ENCODE measurements at places on chromosomes 5 and 9.

DNA sequence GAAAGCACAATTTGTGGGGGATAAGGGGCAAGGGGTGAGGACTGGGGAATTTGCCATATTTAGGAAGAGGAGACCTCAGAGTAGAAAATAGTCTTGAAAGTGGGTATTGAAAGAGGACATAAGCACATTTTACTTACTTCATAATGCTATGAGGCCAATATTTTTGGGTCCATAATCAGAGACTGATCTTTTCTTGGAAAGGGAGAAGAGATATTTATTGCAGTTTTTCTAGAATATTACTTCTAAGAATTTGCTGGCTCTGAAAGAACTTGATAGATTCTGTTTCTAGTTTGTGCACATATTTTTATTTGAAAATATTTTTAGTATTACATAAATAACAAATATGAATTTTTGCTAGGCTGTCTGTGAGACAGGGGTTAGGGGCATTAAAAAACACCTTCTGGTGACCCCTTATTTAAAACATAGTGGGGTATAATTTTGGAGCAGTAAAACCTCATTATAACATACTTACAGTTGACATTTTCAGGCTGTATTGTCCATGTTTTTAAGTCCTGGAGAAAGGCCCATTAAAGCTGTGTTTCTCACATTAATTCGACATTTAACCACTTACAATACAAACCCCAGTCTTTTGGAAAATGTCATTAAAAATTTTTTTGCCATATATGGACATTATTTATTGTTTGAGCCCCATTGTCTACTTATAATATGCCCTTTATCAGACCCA, 118.9 kb upstream of the NFIB start:
- DNase-seq = no peak

DNA sequence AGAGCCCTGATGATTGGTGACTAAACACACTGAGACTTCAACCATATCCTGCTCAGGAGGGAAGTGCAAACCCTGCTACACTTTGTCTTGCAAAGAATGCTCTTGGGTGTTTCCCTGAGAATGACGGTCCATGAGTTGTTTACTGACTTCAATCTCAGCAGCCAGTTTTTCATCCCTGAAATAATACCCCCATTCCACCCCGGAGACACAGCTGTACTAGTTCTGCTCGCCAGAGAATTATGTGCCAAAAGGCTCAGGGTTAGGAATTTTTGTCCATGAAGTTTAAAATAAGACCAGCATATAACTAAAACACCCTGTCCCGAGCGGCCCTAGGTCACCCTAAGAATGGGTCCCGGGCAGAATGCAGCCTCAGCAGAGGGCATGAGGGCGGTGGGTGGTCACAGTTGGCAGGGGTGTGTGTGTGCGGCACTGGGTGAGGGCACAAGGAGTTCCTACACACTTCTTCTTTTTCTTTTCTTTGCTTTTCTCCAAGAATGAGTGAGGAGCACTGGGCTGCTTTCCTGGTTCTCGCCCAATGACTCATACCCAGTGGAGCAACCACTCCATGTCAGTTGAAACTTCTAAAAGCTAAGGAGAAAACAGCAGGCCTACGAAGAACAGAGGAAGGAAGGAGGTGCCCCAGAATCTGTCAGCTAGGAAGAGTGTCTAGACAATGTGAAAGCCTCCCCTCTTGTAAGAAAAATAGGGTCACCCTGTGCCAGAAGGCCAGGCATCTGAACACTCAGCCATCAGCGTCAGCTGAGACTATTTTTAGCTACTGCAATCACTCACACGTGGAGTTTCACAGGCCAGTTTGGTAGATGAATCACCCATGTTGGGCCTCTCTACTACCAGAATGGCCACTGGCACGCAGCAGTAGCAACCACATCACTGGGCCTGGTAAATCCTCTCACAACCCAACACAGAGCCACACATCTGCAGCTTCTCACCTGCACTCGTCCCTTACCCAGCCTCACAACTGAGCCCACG, 105.9 kb downstream of the DPYSL3 start:
- DNase-seq = no peak

DNA sequence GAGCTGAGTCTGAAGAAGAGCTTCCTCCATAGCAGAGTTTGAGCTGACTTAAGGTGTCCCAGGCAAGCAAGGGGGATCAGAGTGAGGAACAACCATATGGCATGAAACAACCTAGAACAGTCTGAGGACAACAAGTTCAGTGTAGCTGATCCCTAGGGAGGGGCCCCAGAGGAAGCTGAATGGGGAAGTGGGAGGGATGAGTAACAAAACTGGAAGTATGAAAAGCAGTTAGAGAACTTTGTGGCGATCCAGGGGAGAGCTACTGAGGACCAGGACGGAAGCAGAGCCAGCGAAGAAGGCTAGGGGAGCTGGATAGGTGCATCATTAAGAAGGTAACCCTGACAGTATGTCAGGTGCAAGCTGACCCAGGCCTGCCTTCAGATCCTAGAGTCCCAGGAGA, 580.8 kb downstream of the BNC2 start:
- DNase-seq = no peak

GRCh38 chr5:94157704-94158539, 416.5 kb upstream of the POU5F2 start:
- no peak for DNase-seq

DNA sequence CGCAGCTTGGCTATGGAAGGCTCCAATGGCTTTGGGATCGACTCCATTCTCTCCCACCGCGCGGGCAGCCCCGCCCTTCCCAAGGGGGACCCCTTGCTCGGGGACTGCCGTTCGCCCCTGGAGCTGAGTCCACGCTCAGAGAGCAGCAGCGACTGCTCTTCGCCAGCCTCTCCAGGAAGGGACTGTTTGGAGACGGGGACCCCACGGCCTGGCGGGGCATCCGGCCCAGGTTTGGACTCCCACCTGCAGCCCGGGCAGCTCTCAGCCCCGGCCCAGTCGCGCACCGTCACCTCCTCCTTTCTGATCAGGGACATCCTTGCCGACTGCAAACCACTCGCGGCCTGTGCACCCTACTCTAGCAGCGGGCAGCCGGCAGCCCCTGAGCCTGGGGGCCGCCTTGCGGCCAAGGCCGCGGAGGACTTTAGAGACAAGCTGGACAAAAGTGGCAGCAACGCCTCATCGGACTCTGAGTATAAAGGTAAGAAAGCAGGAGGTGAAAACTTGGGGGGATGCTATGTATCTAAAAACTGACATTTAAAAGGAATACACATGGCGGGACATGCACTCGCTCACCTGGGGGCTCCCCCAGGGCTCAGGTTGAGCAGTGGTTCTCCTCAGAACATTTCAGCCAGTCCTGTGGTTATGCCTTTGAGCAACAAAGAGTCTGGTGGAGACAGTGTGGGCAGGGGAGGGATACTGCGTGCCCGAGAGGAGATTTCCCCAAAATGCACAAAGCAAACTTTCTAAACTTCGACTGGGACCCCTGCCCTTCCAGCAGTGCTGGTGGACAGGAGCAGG, 579 bp downstream of the BARHL1 start:
- no peak for DNase-seq

DNA sequence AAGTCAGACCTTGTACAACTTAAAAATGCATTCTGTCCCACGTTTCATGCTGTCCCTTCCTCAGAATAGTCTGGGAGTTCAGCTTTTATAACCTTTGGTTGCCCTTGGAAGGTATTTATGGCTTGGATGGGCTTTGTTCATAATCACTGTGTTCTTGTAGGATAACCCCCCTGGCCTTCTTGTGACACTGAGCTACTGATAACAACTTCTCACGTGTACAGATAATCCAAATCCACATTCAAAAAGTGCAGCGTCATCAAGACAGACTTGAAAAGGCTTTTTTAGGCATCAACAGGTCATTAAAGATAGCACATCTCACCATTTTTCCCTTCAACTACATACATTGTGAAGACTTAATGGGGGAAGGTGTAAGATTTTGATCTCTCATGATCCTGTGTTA, 42.0 kb downstream of the SLC1A3 start:
- DNase-seq = no peak

- DNase-seq = no peak
Measured at GRCh38 chr9:22103685-22104575, 94.8 kb upstream of the CDKN2B start.

DNA sequence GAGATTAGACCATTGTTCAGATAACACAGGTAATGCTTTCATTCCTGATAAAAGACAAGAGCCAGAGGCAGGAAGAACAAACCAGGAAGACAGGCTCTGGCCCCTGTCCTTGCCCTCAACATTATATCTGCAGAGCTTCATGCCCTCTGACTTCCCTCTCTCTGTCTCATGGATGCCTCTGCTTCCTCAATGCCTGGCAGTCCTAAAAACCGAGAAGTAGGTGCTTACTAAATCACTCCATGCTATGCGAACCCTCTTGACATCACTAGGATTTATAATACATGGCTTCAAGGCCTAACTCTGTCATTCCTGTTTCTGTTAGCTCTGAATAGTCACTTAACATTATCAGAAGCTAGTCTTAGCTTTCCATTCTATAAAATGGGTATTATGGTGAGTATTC, 117.8 kb downstream of the TLR4 start:
- no peak for DNase-seq

DNA sequence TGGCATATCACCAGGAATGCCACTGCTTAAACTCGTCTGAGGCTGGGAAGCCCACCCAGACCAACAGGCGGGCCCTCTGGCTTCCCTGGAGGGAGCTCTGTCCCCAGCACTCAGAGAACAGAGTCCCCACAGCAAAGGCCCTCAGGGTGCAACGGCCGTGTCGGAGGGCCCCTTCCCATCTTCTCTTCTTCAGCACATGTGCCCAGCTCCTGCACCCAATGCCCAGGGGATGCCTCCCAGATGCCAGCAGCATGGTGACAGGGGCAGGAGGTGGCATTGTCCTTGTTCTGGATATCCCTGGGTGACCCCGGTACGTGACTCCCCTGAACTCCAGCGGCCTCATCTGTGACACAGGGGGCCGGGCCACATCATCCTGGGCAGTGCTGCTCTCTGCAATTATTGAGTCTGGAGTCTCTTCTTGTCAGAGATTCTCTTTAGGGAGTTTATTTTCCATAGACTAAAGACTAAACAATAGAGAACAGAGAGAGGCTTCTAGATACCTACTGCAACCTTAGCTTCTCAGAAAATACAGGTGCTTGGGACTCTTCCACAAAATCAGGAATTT, 13.6 kb upstream of the OLFM1 start:
- no peak for DNase-seq

GRCh38 chr5:71925608-71926091, 181.6 kb upstream of the MAP1B start:
- DNase-seq = no peak

GRCh38 chr9:72743836-72744235, 209.0 kb downstream of the ALDH1A1 start:
- no peak for DNase-seq

- no peak for DNase-seq
Measured at GRCh38 chr5:137735555-137736284, at the start of gene KLHL3. KLHL3 (minus strand) TSS chr5:137736089; CDS start chr5:137735646, 443 bp downstream.

DNA sequence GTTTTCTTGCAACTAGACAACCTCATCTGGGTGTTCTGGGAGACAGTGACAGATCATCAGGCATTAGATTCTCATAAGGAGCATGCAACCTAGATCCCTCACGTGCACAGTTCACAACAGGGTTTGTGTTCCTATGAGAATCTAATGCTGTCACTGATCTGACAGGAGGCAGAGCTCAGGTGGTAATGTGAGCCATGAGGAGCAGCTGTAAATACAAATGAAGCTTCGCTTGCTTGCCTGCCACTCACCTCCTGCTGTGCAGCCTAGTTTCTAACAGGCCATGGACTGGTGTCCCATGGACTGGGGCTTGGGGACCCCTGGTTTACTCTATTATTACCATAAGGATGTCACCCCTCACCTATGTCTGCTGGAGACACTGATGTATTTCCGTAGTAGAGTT, 166.8 kb downstream of the PSAT1 start:
- DNase-seq = no peak

DNA sequence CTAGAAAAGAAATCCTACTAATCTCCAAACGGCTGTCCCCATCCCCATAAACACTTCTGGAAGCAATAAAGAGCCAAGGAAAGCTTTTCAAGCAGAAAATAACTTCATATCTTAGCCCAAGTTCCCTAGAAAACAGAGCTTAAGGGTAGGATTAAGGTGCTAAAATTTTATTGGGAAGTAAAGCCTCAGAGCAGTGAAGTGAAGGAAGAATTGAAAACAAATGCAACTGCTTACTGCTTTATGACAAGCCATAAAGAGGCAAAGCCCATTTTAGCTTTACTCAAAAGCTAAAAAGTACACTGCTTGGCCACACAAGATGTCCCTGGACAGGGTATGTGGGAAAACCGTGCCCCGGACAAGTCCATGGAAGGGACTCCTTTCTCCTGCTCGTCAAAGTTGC, 59.7 kb downstream of the APTX start:
- DNase-seq = no peak

GRCh38 chr9:122109035-122109813, 16.1 kb upstream of the TTLL11 start:
- DNase-seq = no peak

DNA sequence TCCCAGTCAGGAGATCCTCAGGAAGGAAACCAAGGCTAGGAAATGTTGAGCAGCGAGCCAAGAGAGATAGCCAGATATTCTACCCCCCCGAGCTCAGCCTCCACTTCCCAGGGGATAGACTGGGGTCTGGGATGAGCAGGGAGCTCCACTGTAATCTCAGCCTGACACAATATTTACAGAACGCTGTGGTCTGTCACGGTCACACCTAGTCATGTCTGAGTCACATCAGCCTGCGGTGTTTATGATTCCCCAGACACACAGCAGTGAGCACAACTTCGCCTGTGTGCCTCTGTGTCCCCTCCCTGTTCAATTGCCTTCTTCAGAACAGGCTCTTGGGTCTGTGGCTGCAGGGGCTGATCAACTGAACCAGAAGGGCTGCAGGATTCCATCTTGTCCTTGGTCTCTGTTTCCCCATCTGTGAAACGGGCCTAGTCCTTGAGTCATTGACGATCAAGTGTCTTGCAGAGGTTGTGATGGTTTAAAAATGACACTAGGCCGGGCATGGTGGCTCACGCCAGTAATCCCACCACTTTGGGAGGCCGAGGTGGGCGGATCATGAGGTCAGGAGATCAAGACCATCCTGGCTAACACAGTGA, 8.6 kb upstream of the PRRX2 start:
- no peak for DNase-seq

- no peak for DNase-seq
Measured at GRCh38 chr5:129063483-129064113, 31.0 kb upstream of the ISOC1 start.

GRCh38 chr9:113474360-113475028, 11.0 kb downstream of the RGS3 start:
- DNase-seq = no peak

DNA sequence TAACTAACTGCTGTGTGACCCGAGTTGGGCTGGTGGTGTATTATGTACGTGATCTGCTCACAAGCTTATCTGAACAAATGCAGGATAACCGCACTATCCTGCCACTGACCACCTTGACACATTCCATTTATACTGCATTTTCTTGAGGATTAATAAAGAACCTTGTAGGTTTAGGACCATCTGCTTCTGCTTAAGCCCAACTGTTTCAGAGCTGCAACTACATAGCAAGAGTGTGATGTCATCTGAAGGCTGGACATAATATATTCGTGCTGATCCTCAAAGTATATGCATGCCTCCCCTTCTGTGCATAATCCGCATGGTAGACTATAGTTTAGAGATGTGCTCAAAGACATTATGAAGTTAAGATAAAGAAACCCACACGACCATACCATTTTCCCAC, 435.9 kb downstream of the BNC2 start:
- DNase-seq = no peak
